A549 treated with CpdA at 1 μM for 4 hours (cell line): ENCODE measurements at places on chromosomes 16 and 17. TPM values are rescaled to one million over a fixed set of nuclear protein-coding genes. Genes with fewer than 3 reads are reported as not detected.

Gene CA7
- total RNA-seq, result 0.07 TPM in 1 of 5 replicates, not detected in the others

Gene TEKT1
- 0.07 to 0.08 TPM in 2 of 5 replicates, not detected in the others for total RNA-seq

Gene BLTP2
- total RNA-seq, result 54.9 to 85.2 TPM (median 59.7 TPM) in 5 replicates

Gene CSF3
- total RNA-seq, result 0.26 TPM in 1 of 5 replicates, not detected in the others

Gene CDK5R1
- 2.9 to 4.0 TPM (median 3.2 TPM) in 5 replicates for total RNA-seq

Gene PIRT
- not detected in 5 replicates for total RNA-seq

Gene PTGES3L
- total RNA-seq, result 0.55 to 0.99 TPM (median 0.84 TPM) in 5 replicates

Gene PCGF2
- 34.8 to 65.1 TPM (median 60.6 TPM) in 5 replicates for total RNA-seq

Gene SPN
- total RNA-seq, result 0.01 TPM in 1 of 5 replicates, not detected in the others

Gene RPS6KB1
- 41.6 to 61.2 TPM (median 46.5 TPM) in 5 replicates for total RNA-seq

Gene DBF4B
- total RNA-seq, result 25.9 to 31.9 TPM (median 29.8 TPM) in 5 replicates

Gene DNAAF1
- 0.09 to 0.50 TPM (median 0.19 TPM) in 5 replicates for total RNA-seq

Gene PRCD
- total RNA-seq, result 0.02 TPM in 1 of 5 replicates, not detected in the others

Gene HOXB1
- not detected in 5 replicates for total RNA-seq

Gene WIPF2
- 18.6 to 24.3 TPM (median 20.0 TPM) in 5 replicates for total RNA-seq

Gene NLRC3
- total RNA-seq, result 0.01 to 0.05 TPM in 2 of 5 replicates, not detected in the others

Gene SLC16A6
- 0.37 to 0.68 TPM (median 0.51 TPM) in 5 replicates for total RNA-seq

Gene GALK1
- total RNA-seq, result 45.6 to 76.1 TPM (median 66.2 TPM) in 5 replicates

Gene KCNJ18
- total RNA-seq, result 0.03 to 0.07 TPM in 2 of 5 replicates, not detected in the others

Gene ITGA2B
- 1.0 to 1.9 TPM (median 1.6 TPM) in 5 replicates for total RNA-seq

Gene C16orf82
- not detected in 5 replicates for total RNA-seq
